ENCODE measurements at places on chromosomes 1 and 21.

DNA sequence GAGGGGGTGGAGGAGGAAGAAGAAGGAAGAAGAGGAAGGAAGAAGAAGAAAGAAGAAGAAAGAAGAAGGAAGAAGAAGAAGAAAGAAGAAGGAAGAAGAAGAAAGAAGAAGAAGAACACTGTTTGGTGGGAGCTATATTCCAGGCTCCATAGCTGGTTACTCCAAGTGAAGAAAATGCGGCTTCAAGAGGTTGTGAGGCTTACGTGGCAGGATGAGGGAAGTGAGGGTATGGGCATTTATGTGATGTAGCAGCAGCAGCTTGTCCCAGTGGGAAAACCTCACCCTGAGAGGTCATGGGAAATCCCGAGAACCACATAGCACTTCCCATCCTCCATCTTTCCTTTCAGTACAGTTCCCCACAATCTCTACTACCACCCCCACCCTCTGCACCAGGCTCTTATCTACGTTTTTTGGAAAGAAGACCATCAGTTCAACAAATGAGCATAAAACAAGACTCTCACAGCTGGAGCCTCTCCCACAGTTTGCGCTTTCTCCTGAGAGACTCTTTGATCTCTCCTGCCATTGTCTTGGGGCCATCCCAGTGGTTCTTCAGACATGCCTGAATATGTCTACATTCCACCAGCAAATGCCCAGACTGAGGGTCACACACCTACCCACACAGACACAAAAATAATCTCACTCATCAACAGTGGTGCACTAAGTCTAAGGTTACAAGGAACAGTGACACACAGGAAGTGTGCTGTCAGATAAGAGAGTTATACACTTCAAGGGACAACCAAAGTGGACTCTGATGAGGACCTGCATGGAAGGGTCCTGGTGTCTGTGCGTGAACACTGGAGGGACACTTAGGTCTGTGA lies 77.9 kb upstream of the KCNJ15 start:
- DNase-seq, result no peak

- DNase-seq, result peak; percentile 88
These were observed 28.0 kb upstream of the EVA1B start for GRCh38 chr1:36351227-36351977.

GRCh38 chr1:146051452-146051851 lies 29.9 kb upstream of the HJV start:
- no peak for DNase-seq

- no peak for DNase-seq
These were observed 8.2 kb downstream of the PTPRC start for GRCh38 chr1:198647055-198647454.

DNA sequence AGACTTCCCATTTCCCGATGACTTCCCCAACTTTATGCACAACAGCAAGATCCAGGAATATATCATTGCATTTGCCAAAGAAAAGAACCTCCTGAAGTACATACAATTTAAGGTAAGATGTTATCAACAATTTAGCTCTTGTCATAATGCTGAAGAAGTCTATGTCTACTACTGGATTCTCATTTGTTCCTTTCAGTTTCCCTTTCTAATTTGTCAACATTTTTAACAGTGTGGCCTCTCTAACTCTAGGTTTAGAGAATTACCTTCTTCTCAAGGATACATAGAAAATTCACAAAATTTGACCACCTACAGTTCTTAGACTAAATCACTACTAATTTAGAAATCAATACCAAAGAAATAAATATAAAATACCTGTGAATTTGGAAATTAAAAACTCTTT lies 13.2 kb downstream of the FMO3 start:
- no peak for DNase-seq

GRCh38 chr1:24862775-24863483 lies 67.1 kb downstream of the RUNX3 start:
- no peak for DNase-seq

DNA sequence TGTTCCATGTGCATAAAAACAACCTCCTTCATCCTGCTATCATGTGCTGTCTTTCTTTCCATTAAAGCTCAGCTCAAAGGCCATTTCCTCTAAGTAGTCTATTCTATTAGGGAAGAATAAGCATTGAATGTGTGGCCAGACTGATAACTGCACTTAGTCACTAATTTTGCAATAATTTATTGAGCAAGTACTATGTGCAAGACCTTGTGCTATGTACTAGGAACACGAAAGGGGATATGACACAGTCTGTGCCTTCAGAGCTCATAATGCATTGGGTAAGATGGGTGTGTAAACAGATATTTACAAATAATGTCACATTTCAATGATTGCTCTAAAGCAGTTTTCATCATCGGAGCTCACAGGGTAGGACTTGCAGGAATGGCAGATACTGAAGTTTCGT lies 54.2 kb downstream of the NMNAT2 start:
- peak; percentile 12 for DNase-seq

DNA sequence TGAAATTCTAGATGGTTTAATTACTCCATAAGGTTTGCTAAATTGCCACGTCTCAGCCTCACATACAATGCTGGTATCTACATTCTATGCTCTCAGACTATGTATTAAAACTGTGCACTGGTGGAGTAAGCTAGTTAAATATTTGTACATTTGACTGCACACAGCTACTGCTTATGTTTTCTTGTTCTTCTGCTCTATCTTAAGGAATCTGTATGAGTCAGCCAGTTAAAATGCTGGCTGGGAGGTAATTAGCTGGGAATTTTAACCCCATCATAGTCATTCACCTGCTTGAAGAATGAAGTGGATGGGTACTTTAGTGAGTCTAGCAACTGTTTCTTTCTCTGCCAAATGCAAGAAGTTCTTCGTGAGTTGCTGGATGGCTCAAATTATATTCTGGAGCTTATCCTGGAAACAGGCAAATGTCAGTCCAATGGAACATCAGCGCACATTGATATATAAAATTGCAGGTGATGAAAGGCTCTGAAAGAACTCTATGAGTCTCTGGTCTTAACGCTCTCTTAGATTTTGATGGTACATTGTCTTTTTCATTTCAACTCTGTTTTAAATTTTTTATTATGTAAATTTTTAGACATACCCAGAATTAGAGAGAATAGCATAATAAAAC lies 83.4 kb downstream of the BACH1 start:
- peak; percentile 42 for DNase-seq

- peak; percentile 21 for DNase-seq
These were observed 145.2 kb downstream of the TNR start for GRCh38 chr1:175597969-175598765.

GRCh38 chr1:248825136-248825535 lies 579 bp downstream of the SH3BP5L start:
- no peak for DNase-seq

- no peak for DNase-seq
These were observed 110.8 kb upstream of the GADD45A start for GRCh38 chr1:67574221-67574620.

DNA sequence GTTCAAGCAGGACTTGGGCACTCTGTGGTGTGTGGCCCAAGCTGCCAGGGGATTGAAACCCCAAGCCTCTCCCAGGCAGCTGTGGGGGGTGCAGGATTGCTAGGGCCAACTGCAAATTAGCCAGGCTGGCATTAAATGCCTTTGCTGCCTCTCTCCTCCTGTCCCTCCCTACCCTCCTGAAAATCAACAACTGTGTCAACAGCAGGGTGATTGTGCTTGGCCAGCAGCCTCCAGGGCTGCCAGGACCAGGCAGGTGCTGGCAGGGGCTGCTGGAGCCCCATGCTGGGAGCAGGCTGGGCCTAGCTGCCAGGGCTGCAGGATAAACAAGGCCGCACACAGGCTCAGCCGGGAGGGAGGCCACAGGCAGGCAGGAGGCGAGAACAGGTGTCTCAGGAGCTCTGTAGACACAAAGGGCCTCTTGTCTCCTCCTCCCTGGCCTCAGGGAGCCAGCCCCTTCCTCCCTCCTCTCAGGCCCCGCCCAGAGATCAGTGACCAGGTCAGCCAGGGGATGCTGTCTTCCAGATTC lies 11.4 kb downstream of the SOX13 start:
- no peak for DNase-seq

DNA sequence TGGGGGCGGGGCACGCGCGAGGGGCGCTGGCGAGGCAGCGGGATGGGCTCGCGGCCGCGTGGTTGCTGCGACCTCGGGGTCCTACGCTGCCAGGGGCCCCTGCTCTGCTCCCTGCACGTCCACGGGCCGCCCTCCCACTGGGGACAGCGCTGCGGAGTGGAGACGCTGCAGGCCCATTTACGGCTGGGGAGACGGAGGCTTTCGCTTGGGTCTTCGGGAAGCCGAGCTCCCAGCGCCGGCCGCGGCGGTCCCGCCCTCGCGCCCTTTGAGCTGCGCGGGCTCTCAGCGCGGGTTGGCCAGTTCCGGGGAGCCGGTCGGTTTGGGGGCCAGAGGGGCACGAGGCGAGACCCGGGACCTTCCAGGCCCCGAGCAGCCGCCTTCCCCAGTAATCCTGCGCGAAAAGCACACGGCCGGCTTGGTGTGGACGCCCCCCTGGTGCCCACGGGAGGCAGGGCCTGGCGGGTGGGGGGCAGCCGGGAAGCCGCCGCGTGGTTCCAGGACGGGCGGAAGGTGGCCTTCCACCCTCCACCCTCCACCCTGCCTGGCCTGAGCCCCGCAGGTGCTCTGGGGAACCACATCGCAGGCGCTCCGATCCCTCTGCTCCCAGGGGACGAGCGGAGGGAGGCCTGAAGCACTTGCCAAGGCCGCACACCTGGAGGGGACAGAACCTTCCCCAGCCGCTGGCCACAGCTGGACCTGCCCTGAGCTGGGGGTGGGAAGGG lies 570 bp upstream of the PEX10 start:
- peak; percentile 50 for DNase-seq

- DNase-seq, result no peak
These were observed 310.3 kb downstream of the NFIA start for GRCh38 chr1:61392409-61393242.

DNA sequence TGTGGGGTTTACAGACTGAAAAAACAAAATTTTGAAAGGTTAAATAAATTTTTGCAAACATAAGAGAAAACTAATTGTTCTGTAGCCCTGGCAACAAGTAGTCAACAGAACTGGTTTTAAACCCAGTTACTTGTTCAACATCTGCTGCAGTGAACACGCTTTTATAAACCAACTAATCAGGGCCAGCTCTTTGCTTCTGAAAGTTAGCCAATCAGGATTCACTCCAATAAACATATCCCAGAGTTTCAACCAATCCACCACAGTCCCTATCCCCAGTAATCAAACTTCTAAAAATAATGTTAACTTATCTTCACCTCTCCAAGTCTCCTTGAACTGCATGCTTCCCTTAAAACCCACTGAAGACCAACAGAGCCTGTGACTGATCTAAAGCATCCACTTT lies 306.6 kb downstream of the CTH start:
- DNase-seq, result no peak
